ENCODE measurements at places on chromosomes 13 and 19. TPM values are rescaled to one million over a fixed set of nuclear protein-coding genes. Genes with fewer than 3 reads are reported as not detected.

Gene LYPD4
- not detected for polyA plus RNA-seq

Gene ACP7
- not detected for polyA plus RNA-seq

Gene TOMM40
- polyA plus RNA-seq = 25.6 TPM

Gene ZNF420
- 4.3 TPM for polyA plus RNA-seq

Gene BRCA2
- polyA plus RNA-seq = 0.10 TPM

Gene STARD13
- 13.3 TPM for polyA plus RNA-seq

Gene IL4I1
- polyA plus RNA-seq = 0.63 TPM

Gene CYP2A7
- not detected for polyA plus RNA-seq

Gene CD70
- polyA plus RNA-seq = 0.22 TPM

Gene GJA3
- polyA plus RNA-seq = 0.06 TPM

Gene GIPR
- polyA plus RNA-seq = 7.2 TPM

Gene PSG11
- not detected for polyA plus RNA-seq

Gene NKPD1
- polyA plus RNA-seq = 0.05 TPM

Gene KCNC3
- polyA plus RNA-seq = 0.67 TPM

Gene C19orf85
- polyA plus RNA-seq = not detected

Gene AMER2
- 0.01 TPM for polyA plus RNA-seq

Gene ODAD3
- polyA plus RNA-seq = 0.30 TPM

Gene FLT3LG
- polyA plus RNA-seq = 2.6 TPM

Gene ZNF541
- polyA plus RNA-seq = 0.45 TPM

Gene DPRX
- polyA plus RNA-seq = not detected

Gene PNMA8C
- polyA plus RNA-seq = not detected

Gene TEX29
- polyA plus RNA-seq = 1.2 TPM

Gene TMEM59L
- polyA plus RNA-seq = 2.0 TPM

Gene TEKTIP1
- not detected for polyA plus RNA-seq

Gene C5AR1
- 26.9 TPM for polyA plus RNA-seq

Gene GNG7
- polyA plus RNA-seq = 2.8 TPM

Gene YIF1B
- 28.3 TPM for polyA plus RNA-seq

Gene EPSTI1
- polyA plus RNA-seq = 2.7 TPM

Gene TJP3
- 0.45 TPM for polyA plus RNA-seq

Gene SPTBN4
- 1.3 TPM for polyA plus RNA-seq

Gene NLRP11
- not detected for polyA plus RNA-seq

Gene RNF17
- polyA plus RNA-seq = 0.08 TPM

Gene SLC25A42
- polyA plus RNA-seq = 10.8 TPM

Gene DDA1
- 39.3 TPM for polyA plus RNA-seq

Gene CADM4
- 1.9 TPM for polyA plus RNA-seq

Gene ZNF677
- 9.4 TPM for polyA plus RNA-seq

Gene MEIS3
- 10.0 TPM for polyA plus RNA-seq

Gene ZNF417
- polyA plus RNA-seq = 2.6 TPM

Gene EDDM13
- not detected for polyA plus RNA-seq

Gene TTC9B
- not detected for polyA plus RNA-seq

Gene SHC2
- polyA plus RNA-seq = 162 TPM

Gene CLEC4G
- 21.5 TPM for polyA plus RNA-seq

Gene SIGLEC12
- 0.08 TPM for polyA plus RNA-seq

Gene CAMSAP3
- 0.11 TPM for polyA plus RNA-seq

Gene PINLYP
- 9.6 TPM for polyA plus RNA-seq

Gene VSIG10L
- polyA plus RNA-seq = 0.48 TPM

Gene ZNF234
- polyA plus RNA-seq = 1.5 TPM

Gene CYP4F2
- not detected for polyA plus RNA-seq

Gene FCHO1
- 0.76 TPM for polyA plus RNA-seq

Gene HCST
- 6.6 TPM for polyA plus RNA-seq

Gene PDE4C
- polyA plus RNA-seq = 4.0 TPM

Gene C19orf38
- 6.4 TPM for polyA plus RNA-seq

Gene IZUMO2
- not detected for polyA plus RNA-seq

Gene NMRK2
- 1.1 TPM for polyA plus RNA-seq

Gene ZIM2
- polyA plus RNA-seq = not detected

Data from adipose tissue (tissue), 3 donors.